ENCODE measurements at places on chromosomes 7 and 10. TPM values are rescaled to one million over a fixed set of nuclear protein-coding genes. Genes with fewer than 3 reads are reported as not detected.

DNA sequence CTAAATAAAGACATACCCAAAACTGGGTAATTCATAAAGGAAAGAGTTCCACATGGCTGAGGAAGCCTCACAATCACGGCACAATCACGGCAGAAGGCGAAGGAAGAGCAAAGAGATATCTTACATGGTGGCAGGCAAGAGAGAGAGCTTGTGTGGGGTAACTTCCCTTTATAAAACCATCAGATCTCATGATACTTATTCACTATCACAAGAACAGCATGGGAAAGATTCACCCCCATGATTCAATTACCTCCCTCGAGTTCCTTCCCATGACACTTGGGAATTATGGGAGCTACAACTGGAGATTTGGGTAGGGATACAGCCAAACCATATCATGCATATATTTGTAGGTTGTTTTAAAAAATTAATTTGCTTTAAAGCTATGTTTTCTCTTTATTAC is 217.2 kb downstream of the PLXDC2 start:
- no peak for DNase-seq

GRCh38 chr10:24550680-24551079 is 173.0 kb downstream of the ARHGAP21 start:
- no peak for DNase-seq

- peak; percentile 35 for DNase-seq
These were observed 2.0 kb upstream of the SFTPA2 start for GRCh38 chr10:79562135-79562756.

DNA sequence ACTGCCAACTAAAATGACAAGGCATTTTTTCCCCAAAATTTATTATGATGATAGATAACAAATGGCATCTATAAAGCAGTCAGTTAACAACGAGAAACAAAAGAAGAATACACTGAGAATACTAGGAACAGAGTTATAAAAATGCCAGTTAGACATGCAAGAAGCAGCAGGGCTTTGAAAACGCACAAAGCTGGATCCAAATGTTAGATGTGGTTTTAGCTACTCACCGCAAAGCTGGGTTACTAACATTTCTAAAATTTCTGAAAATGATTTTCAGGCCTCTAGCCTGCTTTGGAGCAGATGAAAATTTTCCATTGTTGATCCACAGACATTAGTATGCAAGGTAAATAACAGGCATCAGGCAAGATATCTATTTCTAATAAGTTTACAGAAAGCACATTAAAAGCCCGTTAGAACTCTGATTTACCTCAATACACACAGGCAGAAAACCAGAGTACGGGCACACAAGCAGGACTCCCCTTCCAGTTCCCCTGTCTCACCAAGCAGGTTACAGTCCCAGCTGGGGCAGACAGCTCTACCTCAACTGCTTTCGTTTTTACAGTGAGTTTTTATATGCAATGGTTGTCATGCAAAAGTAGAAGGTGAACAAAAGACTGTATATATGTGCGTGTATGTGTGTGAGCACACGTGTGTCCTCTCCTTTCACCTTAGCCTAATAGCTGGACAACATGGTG is 37.9 kb downstream of the GLI3 start:
- DNase-seq: no peak

GRCh38 chr7:23000597-23001360 is 13.2 kb downstream of the HYCC1 start:
- DNase-seq: no peak

- no peak for DNase-seq
These were observed 316.1 kb upstream of the FZD1 start for GRCh38 chr7:90948085-90948484.

DNA sequence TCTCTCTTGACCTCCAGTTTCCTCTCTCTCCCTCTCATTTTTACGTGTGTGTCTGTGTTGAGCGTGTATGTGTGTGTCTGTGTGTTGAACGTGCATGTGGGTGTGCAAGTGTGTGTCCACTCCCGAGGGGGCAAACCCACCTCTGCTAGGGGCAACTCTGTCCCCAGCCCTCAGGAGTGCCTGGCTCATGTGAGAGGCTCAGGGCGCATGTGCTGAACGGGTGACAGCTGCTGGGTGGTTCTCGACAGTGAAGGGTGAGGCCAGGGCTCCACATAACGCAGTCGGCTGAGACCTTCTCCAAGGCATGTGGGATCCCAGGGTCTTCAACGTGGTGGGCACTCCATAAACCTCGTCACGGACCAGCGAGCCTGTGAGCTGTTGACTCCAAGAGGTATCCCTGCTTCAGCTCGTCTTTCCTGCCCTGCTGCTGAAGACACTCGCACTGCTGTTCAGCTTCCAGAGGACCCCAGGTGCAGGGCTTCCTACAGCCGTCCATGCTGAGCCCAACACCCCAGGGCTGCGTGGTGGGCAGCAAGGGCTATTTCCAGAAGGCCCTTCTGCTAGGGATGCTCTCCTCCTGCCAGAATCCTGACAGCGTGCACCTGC is 361.6 kb upstream of the SHH start:
- DNase-seq: no peak

- DNase-seq: no peak
These were observed 47.4 kb downstream of the LMBR1 start for GRCh38 chr7:156845379-156846101.

- peak; percentile 51 for DNase-seq
These were observed 68.3 kb upstream of the SMNDC1 start for GRCh38 chr10:110373059-110373458.

DNA sequence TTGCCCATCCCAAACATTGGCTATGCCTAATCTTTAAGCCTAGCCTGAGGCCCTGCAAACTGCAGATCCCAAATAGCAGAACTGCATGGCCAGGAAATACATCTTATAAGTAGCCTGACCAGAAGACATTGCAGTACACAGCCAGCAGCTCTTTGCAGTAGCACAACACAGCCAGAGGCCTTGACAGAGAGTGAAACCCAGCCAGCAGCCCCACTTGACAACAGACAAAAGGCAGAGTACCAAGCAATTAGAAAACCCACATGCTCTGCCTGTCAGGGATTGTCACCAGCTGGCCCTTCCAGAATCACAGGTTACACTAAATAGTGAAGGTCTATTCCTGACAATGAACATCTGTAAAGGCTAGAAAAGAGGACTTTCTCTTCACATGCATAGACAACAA is 242.8 kb upstream of the TMEM72 start:
- DNase-seq: no peak

Gene EBF3
- total RNA-seq: not detected

Gene TCAF2
- total RNA-seq: 3.3 TPM

Gene TRDMT1
- total RNA-seq: 10.3 TPM

Gene ZNF3
- 24.2 TPM for total RNA-seq

Gene UBTD1
- total RNA-seq: 53.0 TPM

Gene CCAR1
- 89.2 TPM for total RNA-seq

Gene APBB1IP
- total RNA-seq: not detected
